ENCODE measurements at places on chromosomes 16 and 17.

GRCh38 chr17:47735536-47736011, 2.5 kb downstream of the TBX21 start:
- DNase-seq = no peak

DNA sequence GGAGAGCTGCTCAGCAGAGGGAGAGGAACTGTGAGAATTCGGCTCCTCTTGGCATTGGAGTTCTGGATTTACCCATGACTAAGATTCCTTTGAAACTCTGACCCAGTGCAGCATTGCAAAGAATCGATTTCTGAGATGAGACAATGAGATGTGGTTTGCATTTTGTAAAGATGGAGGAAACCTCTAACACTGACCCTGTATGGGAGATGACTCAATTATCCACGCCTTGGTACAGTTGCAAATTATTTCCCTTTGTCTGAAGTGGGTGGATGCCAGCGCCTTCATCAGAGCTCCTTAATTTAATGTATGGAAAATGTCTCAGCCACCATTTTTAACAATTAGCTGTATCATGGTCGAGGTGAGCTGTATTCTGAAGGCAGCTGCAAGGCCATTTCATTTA, 53.4 kb downstream of the NUP93 start:
- no peak for DNase-seq

DNA sequence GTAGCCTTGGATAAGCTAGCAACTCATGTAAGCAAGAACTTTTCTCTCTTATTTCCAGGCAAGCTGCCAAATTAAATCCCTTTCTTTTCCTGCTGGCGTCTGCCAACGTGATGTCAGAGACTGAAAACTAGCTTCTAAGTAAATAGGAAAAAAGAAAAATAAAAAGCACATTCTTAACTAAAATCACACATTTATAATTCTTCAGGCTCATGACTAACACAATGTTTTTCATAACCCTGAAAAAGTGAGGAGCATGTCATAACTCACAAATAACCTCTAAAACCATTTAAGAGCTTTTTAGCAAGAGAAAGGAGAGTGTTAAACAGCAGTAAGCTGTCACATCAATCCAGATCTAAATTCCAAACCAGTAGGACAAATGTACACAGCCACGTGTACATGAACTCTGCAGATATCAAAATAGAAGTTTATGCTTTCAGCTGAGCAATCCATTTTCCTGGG, 110.0 kb downstream of the N4BP1 start:
- no peak for DNase-seq

DNA sequence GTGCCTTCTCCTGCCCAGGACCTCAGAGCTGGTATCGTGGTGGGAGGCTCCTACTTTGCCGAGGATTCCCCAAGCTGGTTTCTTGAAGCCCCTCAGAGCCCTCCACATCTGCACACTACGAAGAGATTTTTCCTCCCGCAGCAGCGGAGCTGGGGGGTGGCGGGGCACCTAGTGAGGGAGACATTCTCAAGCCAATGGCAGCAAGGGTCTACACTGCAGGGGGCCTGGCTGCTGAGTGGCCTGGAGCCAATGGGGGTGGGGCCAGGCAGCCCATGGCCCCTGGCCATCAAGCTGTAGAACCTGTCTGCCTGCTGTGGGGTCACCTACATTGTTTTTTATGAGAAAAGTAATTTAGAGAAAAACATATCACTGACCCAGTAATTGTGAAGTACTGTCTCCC, 5.0 kb downstream of the SLC26A11 start:
- DNase-seq = no peak

- DNase-seq = no peak
Observed at GRCh38 chr17:40058186-40058784, 4.1 kb upstream of the MED24 start.

- DNase-seq = no peak
Observed at GRCh38 chr17:4542003-4542725, 13.0 kb downstream of the MYBBP1A start.

- DNase-seq = no peak
Observed at GRCh38 chr17:82920150-82920549, 80.3 kb upstream of the ZNF750 start.

DNA sequence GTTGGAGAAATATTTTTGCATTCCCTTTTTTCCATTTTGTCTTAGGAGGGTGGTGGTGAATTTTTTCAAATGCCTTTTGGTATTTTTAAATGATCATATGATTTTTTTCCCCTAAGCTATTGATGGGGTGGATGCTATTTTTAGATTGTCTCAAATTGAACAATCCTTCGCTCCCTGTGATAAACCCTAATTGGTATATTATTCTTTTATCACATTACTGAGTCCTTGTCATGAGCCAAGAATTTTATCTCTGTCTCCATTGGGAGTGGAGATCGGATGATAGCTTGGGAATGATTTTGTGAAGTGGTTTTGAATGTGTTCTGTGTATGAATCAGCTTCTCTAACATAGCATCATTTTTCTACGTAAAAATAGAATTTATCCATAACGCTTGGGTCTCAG, 15.4 kb downstream of the NECAB2 start:
- DNase-seq = no peak

GRCh38 chr17:40194821-40195220, 17.6 kb downstream of the RAPGEFL1 start:
- DNase-seq = no peak

DNA sequence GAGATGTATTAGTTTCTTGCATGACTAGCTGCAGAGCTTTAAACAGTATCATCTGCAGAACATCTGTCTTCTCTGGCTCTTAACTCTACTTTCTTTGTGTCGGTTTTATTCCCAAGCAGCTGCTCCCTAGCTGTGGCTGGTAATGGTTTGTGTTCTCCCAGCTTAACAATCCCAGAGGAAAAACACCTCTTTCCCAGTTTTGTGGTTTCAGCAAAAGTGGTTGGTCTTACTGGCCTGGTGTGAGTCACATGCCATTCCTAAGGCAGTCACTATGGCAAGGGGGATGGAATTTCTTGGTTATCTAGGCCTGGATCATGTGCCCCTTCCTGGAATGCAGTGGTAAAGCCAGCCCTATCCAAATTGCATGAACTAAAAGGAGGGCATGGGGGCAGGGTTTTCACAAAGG, 27.5 kb downstream of the OMG start:
- no peak for DNase-seq

DNA sequence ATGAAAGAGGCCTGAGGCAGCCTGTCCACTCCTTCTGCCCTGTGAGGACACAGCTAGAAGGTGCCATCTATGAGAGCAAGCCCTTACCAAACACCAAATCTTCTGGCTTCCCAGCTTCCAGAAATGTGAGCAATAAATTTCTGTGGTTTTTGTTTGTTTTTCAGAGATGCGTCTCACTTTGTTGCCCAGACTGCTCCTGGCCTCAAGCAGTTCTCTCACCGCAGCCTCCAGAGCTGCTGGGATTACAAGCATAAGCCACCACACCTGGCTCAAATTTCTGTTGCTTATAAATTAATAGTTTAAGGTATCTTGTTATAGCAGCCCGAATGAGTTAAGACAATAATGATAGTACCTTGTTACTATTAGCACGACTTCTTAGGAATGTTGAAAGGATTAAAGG, 12.5 kb upstream of the SLC16A11 start:
- DNase-seq = no peak

DNA sequence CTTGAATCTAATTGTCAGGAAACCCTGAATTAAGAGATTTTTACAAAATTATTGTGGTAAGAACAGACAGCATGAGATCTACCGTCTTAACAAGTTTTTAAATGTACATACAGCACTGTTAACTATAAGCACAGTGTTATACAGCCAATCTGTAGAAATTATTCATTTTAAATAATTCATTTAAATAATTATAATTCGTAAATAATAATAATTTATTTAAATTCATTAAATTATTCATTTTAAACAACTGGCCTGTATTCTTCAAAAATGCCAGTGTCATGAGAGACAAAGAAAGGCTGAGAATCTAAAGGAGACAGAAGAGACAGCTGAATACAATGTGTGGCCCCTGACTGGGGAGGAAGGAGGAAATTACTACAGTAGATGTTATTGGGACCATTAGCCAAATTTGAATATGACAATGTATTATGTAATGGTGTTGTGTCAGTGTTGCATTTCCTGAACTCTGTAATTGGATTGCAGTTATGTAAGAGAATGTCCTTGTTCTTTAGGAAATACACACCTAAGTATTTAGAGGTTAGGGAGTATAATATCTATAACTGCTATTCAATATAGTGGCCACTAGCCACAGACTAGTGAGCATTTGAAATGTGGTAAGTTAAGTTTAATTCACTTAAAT, 2.3 kb downstream of the RSAD1 start:
- no peak for DNase-seq

GRCh38 chr17:65559461-65559803, 2.0 kb downstream of the AXIN2 start:
- no peak for DNase-seq

DNA sequence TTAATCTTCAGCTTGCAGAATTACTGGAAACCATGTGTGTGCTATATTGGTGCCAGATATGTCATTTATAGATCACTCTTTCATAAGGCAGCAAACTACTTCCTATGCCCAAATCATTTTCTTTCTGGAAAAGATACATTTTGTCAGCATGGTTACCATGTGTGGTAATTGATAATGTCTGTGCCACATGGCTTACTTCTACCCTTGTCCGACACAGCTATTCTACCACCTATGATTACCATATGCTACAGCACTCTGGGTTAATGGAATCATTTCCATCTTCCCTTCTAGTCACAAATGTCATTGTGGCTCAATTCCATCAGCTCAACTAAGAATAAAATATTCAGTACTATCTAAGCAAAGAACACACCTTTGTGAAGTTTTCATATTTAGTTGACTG, 8.0 kb upstream of the PPM1E start:
- DNase-seq = no peak

DNA sequence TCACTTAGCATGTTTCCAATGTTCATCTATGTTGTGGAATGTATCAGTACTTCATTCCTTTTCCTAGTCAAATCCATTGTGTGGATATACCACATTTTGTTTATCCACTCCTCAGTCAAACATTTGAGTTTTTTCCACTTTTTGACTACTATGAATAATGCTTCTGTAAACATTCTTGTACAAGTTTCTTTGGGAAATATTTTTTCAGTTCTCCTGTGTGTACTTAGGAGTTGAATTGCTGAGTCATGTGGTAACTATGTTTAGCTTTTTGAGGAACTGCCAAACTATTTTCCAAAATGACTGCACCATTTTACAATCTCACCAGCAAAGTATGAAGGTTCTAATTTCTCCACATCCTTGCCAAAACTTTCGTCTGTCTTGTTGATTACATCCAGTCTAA, 223.7 kb upstream of the AXIN2 start:
- DNase-seq = no peak

DNA sequence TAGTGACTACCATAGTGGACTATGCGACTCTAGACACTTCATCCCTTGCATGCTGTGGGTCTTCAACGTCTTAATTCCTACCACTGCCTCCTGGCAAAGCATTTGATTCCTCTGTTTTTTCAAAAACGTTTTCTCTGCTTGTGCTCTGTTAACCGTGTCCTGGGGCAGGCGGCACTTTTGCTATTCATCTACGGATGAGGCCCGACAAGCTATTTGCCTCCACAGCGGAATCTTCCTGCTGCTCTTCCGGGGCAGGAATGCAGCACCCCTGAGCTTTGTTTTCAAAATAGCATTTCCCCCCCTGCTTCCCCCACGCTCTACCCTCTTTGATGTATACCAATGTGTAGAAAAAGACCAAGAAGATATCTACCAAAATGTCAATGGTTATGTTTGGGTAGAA, 39.8 kb upstream of the METTL16 start:
- no peak for DNase-seq

DNA sequence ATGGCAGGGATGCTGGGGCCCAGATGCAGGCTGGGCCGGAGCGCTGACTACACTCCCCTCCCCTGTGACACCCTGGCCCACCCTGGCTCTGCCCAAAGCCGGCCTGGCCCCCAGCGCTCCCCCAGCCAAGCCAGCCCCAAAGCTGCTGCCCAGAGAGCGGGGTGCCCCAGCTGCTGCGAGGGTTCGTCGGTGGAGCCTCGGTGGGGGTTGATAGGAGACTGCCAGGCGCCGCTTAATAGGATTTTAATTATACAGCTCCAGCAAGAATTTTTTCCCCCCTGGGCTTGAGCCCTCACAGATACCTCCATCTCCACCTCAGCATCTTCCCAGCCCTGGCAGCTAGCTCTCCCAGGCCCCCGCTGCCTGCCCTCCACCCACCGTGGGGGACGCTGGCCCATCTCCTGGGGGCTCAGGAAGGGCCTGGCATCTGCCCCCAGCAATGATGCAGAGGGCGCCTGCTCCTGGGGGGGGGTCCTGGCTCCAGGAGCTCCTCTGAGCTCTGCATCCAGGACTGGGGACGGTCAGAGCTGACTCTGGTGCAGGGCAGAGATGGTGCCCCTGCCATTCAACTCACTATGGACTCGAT, 36.8 kb upstream of the DLX4 start:
- no peak for DNase-seq

- peak; percentile 69 for DNase-seq
Observed at GRCh38 chr17:75843577-75844529, at the start of gene UNC13D. Gene UNC13D, minus strand, starts transcription at chr17:75844404. Its CDS starts 67 bp downstream, at chr17:75844337.

DNA sequence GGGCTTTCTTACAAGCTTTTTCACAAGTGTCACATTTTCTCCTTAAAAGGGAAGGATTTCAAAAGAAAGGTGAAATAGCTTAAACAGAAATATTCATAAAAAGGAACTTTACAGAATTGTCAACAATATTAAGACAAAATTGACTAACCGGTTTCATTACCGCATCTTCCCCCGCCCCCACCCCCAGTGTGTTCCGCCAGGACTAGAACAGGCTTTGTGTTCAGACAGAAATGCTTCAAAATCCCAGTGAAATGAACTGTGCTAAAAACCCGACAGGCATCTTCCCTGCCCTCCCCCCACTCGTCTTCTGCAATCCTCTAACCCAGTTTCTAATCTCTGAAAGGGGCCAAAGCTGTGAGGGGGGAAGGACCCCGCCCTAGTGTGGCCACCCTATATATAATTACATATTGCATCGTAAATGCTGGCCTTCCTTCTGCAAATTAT, 990 bp upstream of the ROGDI start:
- DNase-seq = no peak

- no peak for DNase-seq
Observed at GRCh38 chr16:85761861-85762260, 11.0 kb upstream of the C16orf74 start.

GRCh38 chr16:89413811-89414585, 76.4 kb downstream of the ANKRD11 start:
- DNase-seq = no peak

DNA sequence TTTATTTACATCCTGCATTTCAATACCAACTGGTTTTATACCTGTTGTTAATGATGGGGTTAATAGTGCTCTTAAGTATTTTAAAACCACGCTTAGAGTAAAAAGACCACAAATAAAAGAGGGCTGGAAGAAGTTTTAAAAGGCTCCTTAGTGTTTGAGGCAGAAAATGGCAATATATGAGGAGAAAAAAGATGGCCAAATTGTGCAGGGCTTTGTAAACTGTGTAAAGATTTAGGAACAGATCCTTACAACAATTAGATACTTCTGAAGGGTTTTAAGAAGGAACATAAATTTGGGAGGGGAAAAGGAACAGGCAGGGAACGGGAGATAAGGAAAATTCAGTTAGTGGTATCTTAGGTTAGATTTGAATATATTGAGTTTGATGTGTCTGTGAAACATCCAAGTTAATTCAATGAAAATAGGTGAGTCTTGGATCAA, 12.7 kb downstream of the CDC27 start:
- no peak for DNase-seq

Measured in hematopoietic multipotent progenitor cell treated with erythropoietin and hydrocortisone succinate and interleukin-3 and kit ligand, for 15 days (in vitro differentiated cells).